Activated CD8-positive, alpha-beta T cell treated with anti-CD3 and anti-CD28 coated beads, Interleukin-2, amount 10 ng/mL, durations not matched to agents 7 days and 5 days (primary cell): ENCODE measurements at places on chromosomes 1 and 21.

- H3K4me1 ChIP-seq = no peaks in the 10 kb centered on the region
- no peak for DNase-seq
- H3K36me3 ChIP-seq = peaks cover 4% of the 10 kb centered on the region
- no peaks in the 10 kb centered on the region for H3K27me3 ChIP-seq
- H3K27ac ChIP-seq = no peak overlapping the region
Observed at GRCh38 chr1:28950449-28950848, 36.1 kb downstream of the EPB41 start.

DNA sequence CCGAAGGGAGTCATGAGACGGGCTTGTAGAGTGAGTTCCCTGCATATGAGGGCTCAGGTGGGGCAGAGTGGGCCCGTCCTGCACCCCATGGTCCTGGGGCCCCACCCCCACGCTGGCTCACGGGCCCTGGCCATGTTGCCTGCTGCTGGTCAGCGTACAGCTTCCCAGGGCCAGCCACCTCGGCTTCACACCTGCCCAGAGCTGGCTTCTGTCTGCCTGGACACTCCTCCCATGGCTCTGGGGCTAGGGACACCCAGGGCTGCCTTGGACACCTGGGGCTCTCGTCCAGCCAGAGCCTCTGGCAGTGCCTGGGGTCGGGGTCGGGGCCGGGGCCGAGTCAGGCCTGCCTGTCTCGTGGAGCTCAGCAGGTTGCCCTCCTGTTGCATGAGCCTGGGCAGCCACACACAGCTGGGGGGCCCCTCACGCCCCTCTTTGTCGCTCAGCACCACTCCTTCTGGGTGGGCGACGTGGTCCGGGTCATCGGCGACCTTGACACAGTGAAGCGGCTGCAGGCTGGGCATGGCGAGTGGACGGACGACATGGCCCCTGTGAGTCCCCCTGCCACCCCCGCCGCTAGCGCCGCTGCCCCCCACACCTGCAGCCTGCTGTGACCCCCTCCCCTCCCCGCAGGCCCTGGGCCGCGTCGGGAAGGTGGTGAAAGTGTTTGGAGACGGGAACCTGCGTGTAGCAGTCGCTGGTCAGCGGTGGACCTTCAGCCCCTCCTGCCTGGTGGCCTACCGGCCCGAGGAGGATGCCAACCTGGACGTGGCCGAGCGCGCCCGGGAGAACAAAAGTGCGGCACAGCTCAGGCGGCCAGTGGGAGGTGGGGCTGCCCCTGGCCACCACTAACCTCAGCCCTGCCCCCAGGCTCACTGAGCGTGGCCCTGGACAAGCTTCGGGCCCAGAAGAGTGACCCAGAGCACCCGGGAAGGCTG lies 5.5 kb upstream of the MMP23B start:
- no peak overlapping the region for H3K4me3 ChIP-seq
- no peak for DNase-seq
- H3K4me1 ChIP-seq = peaks cover 8% of the 10 kb centered on the region
- H3K27ac ChIP-seq = no peak overlapping the region
- H3K27me3 ChIP-seq = peaks cover 3% of the 10 kb centered on the region
- peaks cover 2% of the 10 kb centered on the region for H3K36me3 ChIP-seq

- no peaks in the 10 kb centered on the region for H3K36me3 ChIP-seq
- no peaks in the 10 kb centered on the region for H3K27me3 ChIP-seq
- no peaks in the 10 kb centered on the region for H3K4me1 ChIP-seq
- H3K27ac ChIP-seq = no peak overlapping the region
Observed at GRCh38 chr1:7341145-7341905, 429.8 kb upstream of the VAMP3 start.

DNA sequence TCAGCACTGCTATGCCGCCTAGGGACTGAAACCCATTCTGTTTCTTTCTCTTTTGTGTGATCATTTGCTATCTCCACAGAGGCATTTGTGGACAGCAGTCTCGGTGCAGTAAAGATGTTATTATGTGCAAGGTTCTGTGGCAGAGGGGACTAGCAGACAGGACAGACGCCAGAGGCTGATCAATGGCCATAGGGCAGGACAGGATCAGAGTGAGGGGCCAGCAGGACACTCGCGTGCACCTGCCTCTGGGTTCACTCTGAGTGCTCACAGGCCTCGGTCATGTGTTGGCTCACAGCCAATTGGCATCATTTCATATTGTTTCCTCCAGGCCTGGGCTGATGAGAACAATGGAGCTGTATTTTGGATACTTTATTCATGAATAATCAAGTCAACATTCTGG lies 212.6 kb downstream of the TGFB2 start:
- H3K27ac ChIP-seq = no peak overlapping the region
- no peak for DNase-seq
- H3K4me3 ChIP-seq = no peak overlapping the region
- no peaks in the 10 kb centered on the region for H3K27me3 ChIP-seq

GRCh38 chr21:15291621-15292266 lies 226.9 kb upstream of the NRIP1 start:
- H3K36me3 ChIP-seq = no peaks in the 10 kb centered on the region
- H3K27ac ChIP-seq = no peak overlapping the region
- H3K4me3 ChIP-seq = no peak overlapping the region
- H3K27me3 ChIP-seq = no peaks in the 10 kb centered on the region
- no peaks in the 10 kb centered on the region for H3K4me1 ChIP-seq

DNA sequence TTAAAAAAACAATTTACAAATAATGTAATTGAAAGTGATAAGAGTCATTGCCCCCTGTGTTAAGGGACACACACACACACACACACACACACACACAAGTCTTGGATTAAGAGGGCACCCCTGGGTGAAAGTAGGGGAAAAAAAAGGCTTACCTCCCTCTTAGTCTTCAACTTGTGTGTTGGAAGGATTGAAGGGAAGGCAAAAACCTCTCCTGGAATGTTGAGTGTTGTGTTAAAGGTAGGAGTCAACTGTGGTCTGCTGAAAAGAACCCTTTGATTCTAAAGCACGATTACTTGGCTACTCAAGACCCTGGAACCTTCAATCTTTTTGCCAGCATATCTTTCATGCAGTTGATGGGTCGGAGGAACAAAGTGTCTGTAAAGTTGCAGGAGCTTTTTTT lies 6.4 kb downstream of the PBX1 start:
- no peak overlapping the region for H3K4me3 ChIP-seq
- H3K27ac ChIP-seq = no peak overlapping the region
- H3K4me1 ChIP-seq = no peaks in the 10 kb centered on the region
- H3K27me3 ChIP-seq = peaks cover 13% of the 10 kb centered on the region
- DNase-seq = no peak

GRCh38 chr1:6727535-6727934 lies 25.9 kb upstream of the DNAJC11 start:
- peak; percentile 66 for DNase-seq
- H3K4me1 ChIP-seq = no peaks in the 10 kb centered on the region
- H3K27ac ChIP-seq = no peak overlapping the region
- H3K36me3 ChIP-seq = no peaks in the 10 kb centered on the region

GRCh38 chr1:43760745-43761317 lies 53.5 kb downstream of the ST3GAL3 start:
- H3K27ac ChIP-seq = no peak overlapping the region
- H3K4me3 ChIP-seq = no peak overlapping the region
- no peaks in the 10 kb centered on the region for H3K36me3 ChIP-seq
- DNase-seq = no peak

- no peak overlapping the region for H3K27ac ChIP-seq
- H3K27me3 ChIP-seq = peaks cover 4% of the 10 kb centered on the region
- H3K4me3 ChIP-seq = no peak overlapping the region
- DNase-seq = no peak
- H3K36me3 ChIP-seq = no peaks in the 10 kb centered on the region
Observed at GRCh38 chr1:200793677-200794076, 55.0 kb downstream of the CAMSAP2 start.

- H3K27me3 ChIP-seq = no peaks in the 10 kb centered on the region
- peaks cover 4% of the 10 kb centered on the region for H3K4me1 ChIP-seq
- no peak overlapping the region for H3K27ac ChIP-seq
- H3K4me3 ChIP-seq = no peak overlapping the region
Observed at GRCh38 chr1:56469640-56470371, 109.6 kb downstream of the PLPP3 start.

DNA sequence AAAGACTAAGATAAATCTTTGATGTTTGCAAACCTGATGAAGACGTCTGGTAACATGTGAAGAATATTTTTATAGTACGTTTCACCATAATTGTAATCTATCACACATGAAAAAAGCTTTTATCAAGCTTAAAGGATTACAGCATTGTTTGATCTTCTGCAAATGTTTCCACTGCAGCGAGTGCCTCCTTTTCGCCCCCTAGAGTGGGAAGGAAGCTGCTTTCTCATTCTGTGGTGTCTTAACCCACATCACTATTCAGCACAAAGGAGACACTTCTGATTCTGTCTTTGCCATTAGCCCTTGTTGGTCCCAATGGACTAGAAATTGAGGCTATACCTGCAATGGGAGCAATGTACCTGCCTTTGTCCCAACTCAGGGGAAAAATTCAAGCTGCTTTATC lies 46.0 kb upstream of the IL12RB2 start:
- H3K4me3 ChIP-seq = no peak overlapping the region
- peak; percentile 63 for DNase-seq
- no peaks in the 10 kb centered on the region for H3K27me3 ChIP-seq
- peaks cover 28% of the 10 kb centered on the region for H3K4me1 ChIP-seq
- peaks cover 3% of the 10 kb centered on the region for H3K36me3 ChIP-seq

DNA sequence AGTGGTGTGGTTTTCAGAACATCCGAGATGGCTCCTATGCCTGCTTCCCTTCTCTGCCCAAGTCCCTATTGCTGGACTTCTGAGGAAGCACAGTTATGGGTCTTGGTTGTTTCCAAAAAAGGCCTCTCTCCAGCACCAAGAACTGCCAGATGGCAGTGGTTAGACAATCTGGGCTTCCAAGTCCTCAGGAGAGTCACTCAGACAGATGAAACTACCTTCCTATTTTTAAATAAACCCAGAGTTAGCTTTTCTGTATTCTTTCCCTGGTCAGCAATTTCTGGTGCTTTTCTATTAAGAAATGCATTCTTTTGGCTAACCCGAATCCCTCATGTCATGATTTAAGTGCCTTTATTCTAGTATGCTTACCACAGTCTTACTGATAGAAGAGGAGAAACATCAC lies 245.9 kb downstream of the PRDM2 start:
- no peaks in the 10 kb centered on the region for H3K4me1 ChIP-seq
- peaks cover 2% of the 10 kb centered on the region for H3K36me3 ChIP-seq
- peaks cover 4% of the 10 kb centered on the region for H3K27me3 ChIP-seq
- no peak for DNase-seq
- H3K27ac ChIP-seq = no peak overlapping the region

DNA sequence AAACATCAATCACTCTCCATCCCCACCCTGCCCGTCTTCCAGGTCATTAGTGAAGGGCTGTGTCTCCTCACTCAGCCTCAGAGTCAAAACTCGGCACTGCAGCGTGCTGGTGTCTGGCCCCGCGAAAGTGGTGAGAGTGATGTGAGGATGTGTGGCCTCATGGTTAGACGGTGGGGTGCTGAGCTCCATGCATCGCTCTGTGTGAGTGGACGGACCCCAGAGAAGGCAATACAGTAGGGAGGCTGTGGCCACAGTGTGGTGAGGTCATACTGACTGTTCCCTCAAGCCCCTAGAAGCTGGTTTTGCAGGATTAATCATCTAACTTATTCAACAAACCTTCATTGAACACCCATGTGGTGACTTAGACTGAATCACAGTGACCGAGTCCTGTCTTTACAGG lies 329.9 kb upstream of the AJAP1 start:
- no peaks in the 10 kb centered on the region for H3K36me3 ChIP-seq
- H3K27ac ChIP-seq = no peak overlapping the region
- H3K27me3 ChIP-seq = no peaks in the 10 kb centered on the region
- no peak overlapping the region for H3K4me3 ChIP-seq
- peaks cover 6% of the 10 kb centered on the region for H3K4me1 ChIP-seq
- no peak for DNase-seq

DNA sequence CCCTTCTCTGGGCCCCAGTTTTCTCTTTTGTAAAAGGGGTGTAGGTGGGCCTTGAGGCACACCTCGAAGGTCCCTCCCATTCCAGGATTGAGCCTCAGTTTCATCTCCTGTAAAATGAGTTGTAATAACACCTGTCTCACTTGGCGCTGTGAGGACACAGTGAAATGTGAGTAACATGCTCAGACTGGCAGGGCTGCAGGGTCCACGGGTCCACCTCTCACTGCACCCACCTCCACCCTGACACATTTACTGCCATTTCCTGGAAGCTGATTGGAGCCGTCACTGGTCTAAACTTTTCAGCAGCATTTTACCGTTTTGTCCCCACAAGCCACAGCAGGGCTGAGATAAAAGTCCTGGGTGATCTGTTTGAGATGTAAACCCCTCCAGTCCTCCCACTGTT lies 398.0 kb downstream of the PTPRU start:
- DNase-seq = no peak
- H3K36me3 ChIP-seq = no peaks in the 10 kb centered on the region
- H3K27me3 ChIP-seq = no peaks in the 10 kb centered on the region
- no peaks in the 10 kb centered on the region for H3K4me1 ChIP-seq
- H3K4me3 ChIP-seq = no peak overlapping the region

GRCh38 chr1:109959974-109960744 lies 24.4 kb upstream of the AHCYL1 start:
- no peak for DNase-seq
- no peak overlapping the region for H3K27ac ChIP-seq
- H3K4me3 ChIP-seq = no peak overlapping the region
- peaks cover 32% of the 10 kb centered on the region for H3K27me3 ChIP-seq
- no peaks in the 10 kb centered on the region for H3K36me3 ChIP-seq

- DNase-seq = no peak
- no peaks in the 10 kb centered on the region for H3K27me3 ChIP-seq
- no peaks in the 10 kb centered on the region for H3K36me3 ChIP-seq
- no peaks in the 10 kb centered on the region for H3K4me1 ChIP-seq
- H3K4me3 ChIP-seq = no peak overlapping the region
Observed at GRCh38 chr1:170146720-170147263, 1.0 kb downstream of the NTMT2 start.

GRCh38 chr1:53639251-53639763 lies 99.7 kb downstream of the GLIS1 start:
- H3K27ac ChIP-seq = no peak overlapping the region
- no peaks in the 10 kb centered on the region for H3K36me3 ChIP-seq
- no peaks in the 10 kb centered on the region for H3K27me3 ChIP-seq
- H3K4me1 ChIP-seq = no peaks in the 10 kb centered on the region
- no peak overlapping the region for H3K4me3 ChIP-seq

GRCh38 chr1:208979776-208980175 lies 603.7 kb upstream of the CAMK1G start:
- H3K4me3 ChIP-seq = no peak overlapping the region
- peaks cover 6% of the 10 kb centered on the region for H3K27me3 ChIP-seq
- H3K27ac ChIP-seq = no peak overlapping the region
- DNase-seq = no peak

DNA sequence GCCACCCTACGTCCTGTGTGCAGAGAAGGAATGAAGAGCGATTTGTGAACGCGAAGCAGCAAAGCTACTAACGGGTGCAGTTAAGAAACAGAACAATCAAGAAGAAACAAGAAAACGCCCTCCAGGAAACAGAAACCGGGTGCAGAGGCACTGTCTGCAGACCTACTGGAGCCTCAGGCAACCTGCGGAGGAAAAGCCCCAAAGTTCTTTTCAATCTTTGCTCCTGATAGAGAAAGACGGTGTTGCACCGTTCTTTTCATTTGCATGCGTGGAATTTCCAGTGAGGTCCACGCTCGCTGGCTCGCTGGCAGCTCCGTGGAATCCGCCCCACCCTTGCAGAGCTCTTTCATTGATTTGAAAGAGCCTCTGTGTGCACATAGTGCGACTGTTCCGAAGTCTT lies 37.0 kb upstream of the PDE9A start:
- peak; percentile 63 for DNase-seq
- H3K27ac ChIP-seq = no peak overlapping the region
- no peaks in the 10 kb centered on the region for H3K4me1 ChIP-seq
- peaks cover 28% of the 10 kb centered on the region for H3K27me3 ChIP-seq
- no peak overlapping the region for H3K4me3 ChIP-seq
- H3K36me3 ChIP-seq = no peaks in the 10 kb centered on the region

GRCh38 chr1:190416239-190416638 lies 61.4 kb downstream of the BRINP3 start:
- H3K36me3 ChIP-seq = no peaks in the 10 kb centered on the region
- no peak overlapping the region for H3K27ac ChIP-seq
- DNase-seq = no peak
- no peak overlapping the region for H3K4me3 ChIP-seq
- no peaks in the 10 kb centered on the region for H3K4me1 ChIP-seq
- H3K27me3 ChIP-seq = no peaks in the 10 kb centered on the region
